Heart right ventricle (tissue), 16 donors: ENCODE measurements at places on chromosomes 2 and 18. TPM values are rescaled to one million over a fixed set of nuclear protein-coding genes. Genes with fewer than 3 reads are reported as not detected.

Gene ERBB4
- 22.4 TPM for total RNA-seq

Gene RAB17
- 3.2 TPM for total RNA-seq

Gene DCDC2C
- not detected for total RNA-seq

Gene CFAP221
- 2.2 TPM for total RNA-seq

DNA sequence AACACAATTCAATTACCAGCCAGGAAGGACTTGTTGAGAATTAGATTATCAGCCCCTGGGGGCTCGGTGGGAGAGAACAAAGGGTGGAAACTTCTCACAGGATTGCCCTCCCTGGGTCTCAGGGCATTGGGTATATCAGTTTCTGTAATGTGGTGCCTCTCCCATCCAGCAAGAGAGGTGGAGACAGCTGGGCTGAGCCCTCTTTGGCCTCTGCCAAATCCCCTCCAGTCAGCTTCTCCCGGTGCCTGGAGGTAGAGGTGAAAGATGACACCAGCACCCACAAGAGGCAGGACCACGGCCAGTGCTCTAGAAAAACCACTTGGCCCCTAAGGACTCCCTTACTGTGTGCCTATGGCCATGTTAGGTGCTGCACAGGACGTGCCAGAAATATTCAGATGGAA lies 179.7 kb downstream of the HAUS1 start:
- no peak for DNase-seq
- peaks cover 2% of the 10 kb centered on the region for H3K4me1 ChIP-seq
- H3K4me3 ChIP-seq: no peak overlapping the region
- no peak overlapping the region for H3K27ac ChIP-seq
- H3K36me3 ChIP-seq: no peaks in the 10 kb centered on the region

DNA sequence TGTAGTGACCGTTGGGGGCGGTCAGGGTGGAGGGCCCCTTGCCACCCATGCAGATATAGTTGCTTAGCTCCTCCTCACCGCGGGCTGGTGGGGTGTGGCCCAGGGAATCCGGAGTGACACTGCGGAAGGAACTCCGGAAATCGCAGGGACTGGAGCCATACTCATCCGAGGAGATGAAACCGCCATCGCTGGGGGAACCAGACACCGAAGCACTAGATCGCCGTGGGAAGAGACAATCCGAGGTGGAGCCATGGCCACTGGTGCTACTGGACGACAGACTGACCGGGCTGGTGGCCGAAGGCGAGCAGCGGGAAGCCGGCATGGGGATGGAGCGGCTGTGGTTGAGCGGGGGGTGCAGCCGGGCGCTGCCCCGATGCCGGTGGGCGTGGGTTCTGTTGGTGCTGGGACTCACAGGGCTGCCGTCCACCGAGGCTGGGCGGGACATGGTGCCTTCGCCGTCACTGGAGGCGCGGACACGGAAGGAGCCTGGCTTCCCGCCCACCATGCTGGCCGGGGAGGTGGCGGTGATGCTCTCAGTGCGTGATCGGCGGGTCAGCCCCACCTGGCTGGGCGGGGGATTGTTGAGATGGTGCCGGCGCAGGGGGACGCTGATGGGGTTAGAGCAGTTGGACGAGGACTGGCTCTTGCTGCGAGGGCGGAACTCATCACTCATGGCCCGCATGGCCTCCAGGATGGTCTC lies 2.2 kb downstream of the IRS1 start:
- no peaks in the 10 kb centered on the region for H3K27me3 ChIP-seq
- H3K27ac ChIP-seq: peak overlapping the region; percentile 94
- peak; percentile 52 for DNase-seq
- H3K4me3 ChIP-seq: no peak overlapping the region
- peaks cover 88% of the 10 kb centered on the region for H3K4me1 ChIP-seq

GRCh38 chr2:55751966-55752365 lies 58.3 kb upstream of the PNPT1 start:
- no peaks in the 10 kb centered on the region for H3K36me3 ChIP-seq
- no peak overlapping the region for H3K4me3 ChIP-seq
- no peaks in the 10 kb centered on the region for H3K27me3 ChIP-seq
- no peaks in the 10 kb centered on the region for H3K4me1 ChIP-seq

DNA sequence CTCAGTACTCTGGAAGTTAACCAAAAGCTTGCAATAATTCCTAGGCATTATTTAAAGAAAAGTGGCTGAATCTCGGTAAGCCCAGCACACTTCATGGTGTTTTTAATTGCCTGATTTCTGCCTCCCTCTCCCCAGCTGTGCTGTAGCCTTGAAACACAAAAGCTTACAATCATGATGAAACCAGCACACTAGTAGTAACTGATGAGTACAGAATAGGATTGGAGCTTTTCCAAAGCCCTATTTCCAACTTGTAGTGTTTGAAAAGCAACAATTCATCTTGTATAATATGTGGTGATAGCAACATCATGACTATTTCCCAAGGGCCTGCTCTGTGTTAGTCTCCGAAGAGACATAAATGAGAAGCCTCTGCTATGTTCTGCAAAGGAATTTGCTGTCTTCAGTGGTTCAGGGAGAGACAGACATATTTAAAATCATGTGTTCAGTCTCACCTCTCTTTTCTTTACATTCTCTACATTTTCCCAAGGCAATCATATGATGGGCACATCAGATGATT lies 1015.0 kb downstream of the BCL11A start:
- no peak for DNase-seq
- no peaks in the 10 kb centered on the region for H3K36me3 ChIP-seq
- H3K27me3 ChIP-seq: no peaks in the 10 kb centered on the region
- no peak overlapping the region for H3K27ac ChIP-seq
- H3K4me1 ChIP-seq: no peaks in the 10 kb centered on the region

GRCh38 chr2:108634576-108635160 lies 84.6 kb upstream of the RANBP2 start:
- H3K27ac ChIP-seq: peak overlapping the region; percentile 36
- H3K36me3 ChIP-seq: no peaks in the 10 kb centered on the region
- H3K4me1 ChIP-seq: peaks cover 83% of the 10 kb centered on the region
